ENCODE measurements at places on chromosomes 3 and 15.
A peak's percentile ranks its signal among the peaks of the same experiment; 100 is the strongest.

DNA sequence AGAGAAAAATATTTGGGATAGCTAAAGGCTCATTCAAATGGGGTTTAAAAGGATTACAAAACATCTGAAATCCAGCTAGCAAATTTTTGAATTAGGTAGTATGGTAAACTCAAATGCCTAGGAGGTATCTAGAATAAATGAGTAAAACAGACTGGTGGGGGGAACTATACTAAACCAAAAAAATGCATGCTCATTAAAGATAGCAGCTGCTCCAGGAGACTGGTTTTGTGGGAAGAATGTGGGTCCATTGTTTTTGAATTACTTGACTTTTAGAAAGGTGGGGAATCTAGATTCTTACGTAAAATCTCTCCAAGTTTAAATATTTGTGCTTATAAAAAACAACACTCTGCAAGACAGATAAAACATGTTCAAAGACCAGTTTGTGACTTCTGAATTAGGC is 73.8 kb downstream of the LEKR1 start:
- DNase-seq: no peak

- DNase-seq: no peak
These were observed 137.4 kb downstream of the GAP43 start for GRCh38 chr3:115760716-115761115.

GRCh38 chr3:132283440-132283839 is 33.8 kb upstream of the ACP3 start:
- DNase-seq: no peak

DNA sequence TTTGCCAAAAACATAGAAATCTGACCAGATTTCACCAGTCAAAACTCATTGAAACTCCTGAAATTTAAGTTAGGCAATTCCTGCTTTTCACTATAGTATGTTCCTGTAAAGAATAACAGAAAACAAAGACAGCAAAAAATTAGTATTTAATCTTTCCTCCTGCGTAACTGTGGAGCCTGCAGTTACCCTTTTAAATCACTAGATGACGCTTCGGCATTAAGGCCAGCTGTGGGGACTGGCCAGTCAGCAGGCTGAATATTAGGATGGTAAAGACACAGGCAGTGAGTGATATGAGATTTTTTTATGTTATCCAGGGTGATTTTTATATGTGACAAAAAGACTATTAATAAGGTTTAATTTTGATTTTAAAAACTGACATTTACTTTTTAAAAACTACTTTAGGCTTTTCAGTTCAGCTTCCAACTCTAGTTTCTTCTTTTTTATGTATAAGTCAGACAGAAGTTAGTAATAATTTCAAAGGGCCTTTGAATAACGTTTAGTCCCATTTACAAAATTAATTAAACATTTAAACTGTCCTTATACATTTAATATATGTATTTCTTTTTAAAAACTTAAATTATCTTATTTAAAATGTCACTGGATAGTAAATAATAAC is 165.1 kb downstream of the PPM1L start:
- no peak for DNase-seq

- DNase-seq: no peak
These were observed 306.5 kb downstream of the RBMS3 start for GRCh38 chr3:29587340-29587739.

- no peak for DNase-seq
These were observed 29.9 kb upstream of the GOLGA8B start for GRCh38 chr15:34613301-34613700.

DNA sequence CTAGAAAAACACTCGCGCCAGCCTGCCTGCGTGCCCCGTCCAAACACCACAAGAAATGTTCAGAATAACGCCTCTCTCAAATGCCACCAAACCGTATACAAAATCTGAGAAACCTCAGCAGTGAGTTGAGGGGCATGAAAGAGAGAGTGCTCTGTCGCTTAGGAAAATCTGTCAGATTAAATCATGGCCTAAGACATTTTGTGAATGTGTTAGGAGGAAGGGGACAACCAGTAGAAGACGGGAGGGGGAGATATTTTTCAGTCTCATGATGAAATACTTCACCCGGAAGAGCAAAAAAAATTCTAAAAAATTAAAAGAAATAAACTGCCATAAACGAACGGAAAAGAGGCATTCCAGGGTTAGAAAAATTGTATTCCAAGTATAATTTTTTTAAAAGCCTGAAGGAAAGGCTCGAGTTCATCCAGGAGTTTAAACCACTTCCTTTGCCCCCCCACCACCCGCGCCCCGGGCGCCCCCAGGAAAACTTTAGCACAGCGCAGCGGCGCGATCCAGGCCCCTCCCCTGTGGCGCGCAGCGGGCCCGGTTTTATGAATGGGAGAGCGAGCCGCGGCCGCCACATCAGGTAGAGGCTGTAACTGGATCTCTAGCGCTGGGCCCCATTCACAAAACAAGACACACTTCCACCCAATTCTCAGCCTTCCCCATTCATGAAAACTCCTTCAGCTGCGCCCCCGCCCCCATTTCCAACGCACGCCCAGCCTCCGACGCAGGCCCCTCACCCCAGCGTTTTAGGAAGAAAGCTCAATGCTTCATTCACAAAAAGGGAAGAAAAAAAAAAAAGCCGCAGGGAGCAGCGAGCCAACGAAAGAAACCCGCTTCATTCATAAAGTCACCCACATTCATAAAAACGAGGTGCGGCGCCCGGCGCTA is 1.4 kb downstream of the ETV5 start:
- DNase-seq: no peak

- no peak for DNase-seq
These were observed 52.7 kb downstream of the RPN1 start for GRCh38 chr3:128597900-128598299.

- no peak for DNase-seq
These were observed 29.5 kb upstream of the SNRK start for GRCh38 chr3:43256714-43257461.

GRCh38 chr3:181075098-181075497 is 85.6 kb upstream of the DNAJC19 start:
- DNase-seq: no peak

DNA sequence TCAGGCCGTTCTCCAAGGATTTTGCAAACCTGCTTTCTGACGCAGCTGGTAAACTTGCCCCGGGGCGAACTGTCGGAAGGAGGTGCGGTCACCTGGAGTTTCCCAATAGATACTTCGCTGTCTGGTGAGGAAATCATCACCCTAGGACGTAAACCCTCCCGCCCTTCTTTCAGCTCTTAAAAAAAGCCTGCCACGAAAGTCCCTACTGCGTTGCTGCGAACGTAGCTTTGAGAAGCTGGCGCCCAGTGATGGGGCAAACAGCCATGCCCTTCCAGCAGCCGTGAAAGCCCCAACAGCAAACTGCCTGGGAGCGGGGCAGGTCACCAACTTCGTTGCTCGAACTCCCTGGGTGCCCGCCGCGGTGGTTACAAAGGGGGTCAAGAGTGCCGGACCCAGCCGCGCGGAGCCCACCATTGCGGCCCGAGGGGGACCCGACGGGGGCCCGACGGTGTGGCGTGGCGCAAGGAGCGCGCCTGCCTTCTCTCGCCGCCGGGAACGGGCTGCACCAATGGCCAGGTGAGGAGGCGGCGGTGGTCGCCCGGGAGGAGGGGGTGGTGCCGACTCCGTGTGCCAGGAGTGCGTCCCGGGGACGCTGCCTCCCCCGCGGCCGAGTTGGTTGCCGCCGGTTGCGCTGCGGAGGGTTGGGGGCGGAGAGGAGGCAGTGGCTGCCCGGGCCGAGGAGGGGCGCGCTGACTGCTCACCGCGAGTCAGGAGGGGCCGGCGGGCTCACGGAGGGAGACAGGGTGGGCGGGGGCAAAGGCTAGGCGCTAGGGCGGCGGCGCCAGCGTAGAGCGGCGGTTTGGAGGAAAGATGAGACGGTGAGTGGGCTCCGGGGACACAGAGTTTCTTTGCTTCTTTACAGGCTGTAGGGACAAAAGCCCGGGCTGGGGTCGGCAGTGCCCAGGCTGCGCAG is at the start of gene PHLDB2:
TSS of gene PHLDB2 (plus strand) at position 205 of the 913 bp plus-strand sequence. CDS start 24,813 bp downstream, outside the sequence.
- DNase-seq: peak; percentile 40

- no peak for DNase-seq
These were observed 49.2 kb upstream of the TMEM115 start for GRCh38 chr3:50408443-50408944.

DNA sequence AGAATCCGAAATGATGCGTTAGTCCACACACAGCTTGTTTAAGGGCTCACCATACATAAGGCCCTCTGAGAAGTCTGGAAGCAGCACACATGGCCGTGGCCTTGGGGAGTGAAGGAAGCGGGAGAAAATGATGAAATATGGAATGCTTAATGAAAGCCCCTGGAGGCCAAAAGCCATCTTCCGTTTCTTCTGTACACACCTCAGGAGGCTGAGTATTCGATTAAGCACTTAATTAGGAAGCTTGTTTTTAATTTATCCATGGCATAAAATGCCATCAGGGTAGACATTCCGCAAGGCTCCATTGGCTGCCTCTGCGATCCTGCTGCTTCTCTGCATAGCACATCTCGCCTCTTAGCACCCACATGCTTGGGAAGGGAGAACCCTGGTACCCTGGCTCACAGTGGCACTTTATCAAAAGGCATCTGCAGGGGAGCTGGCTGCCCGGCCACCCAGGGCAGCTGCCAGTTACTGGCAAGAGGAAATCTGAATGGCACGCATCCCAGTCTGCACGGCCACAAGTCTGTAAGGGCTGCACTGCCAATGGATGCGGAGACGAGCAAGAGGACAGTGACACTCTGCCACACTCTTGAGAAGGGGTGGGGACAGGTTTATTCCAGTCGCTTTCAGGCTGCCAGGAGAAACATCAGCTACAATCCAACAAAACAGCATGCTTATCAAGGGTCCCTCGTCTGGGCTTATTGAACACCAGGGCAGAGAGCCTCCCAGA is 356.2 kb downstream of the OCA2 start:
- no peak for DNase-seq

DNA sequence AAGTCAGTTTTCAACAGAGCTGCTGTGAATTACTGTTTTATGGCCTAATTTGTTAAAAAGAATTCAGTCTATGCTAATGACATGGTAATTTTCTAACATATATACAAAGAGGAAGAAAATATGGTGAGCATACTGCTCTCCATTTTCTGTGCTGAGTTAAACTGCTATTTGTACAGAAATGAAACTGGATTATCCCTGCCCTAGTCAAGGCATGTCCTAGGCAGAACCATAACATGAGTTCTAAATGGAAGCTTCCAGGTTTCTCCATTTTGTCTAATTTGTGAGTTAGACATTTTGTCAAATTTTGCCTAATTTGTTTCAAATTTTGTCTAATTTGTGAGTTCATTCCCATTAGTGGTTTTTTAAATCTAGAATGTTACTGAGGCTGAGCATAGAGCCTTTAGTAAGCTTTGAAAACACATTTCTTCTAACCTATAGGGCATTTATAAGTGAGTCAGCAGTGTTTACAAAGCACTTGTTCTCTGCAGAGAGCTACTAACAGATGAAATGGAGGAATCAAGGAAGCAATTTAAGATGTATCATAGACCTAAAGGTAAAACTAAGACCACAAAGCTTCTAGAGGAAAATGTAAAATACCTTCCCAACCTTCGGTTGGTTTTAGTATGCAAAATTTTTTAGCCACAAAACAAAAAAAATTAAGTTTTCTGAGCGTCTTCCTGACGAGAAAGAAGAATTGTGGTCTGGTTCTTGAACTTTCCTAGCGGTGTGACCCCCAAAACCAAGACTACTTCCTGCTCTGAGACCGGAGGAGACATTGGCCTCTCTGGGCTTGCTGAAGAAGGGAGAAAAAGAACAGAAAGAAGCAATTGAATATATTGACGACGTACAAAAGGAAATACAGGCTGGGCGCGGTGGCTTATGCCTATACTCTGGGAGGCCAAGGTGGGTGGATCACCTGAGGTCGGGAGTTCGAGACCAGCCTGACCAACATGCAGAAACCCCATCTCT is 9.8 kb downstream of the P2RY14 start:
- DNase-seq: no peak

DNA sequence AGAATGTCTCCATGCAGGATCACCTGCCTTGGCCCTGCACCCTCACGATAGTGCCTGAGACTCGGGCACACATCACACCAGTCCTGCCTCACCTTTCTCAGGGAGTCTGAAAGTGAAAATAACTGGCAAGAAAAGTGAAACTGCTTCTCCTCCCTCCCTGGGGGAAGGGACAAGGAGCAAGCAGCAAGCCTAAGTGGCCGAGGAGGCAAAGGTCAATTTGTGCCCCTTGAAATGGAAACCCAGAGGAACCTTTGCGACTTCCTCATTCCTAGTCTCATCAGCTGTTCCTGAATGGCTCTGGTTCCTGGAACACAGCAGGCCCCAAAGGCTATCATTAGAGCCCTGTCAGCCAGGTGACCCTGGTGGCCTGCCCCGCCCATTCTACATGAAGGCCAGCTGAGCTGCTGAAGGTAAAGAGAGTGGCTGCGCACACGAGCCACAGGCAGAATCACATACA is 28.0 kb upstream of the SLCO2A1 start:
- DNase-seq: no peak

DNA sequence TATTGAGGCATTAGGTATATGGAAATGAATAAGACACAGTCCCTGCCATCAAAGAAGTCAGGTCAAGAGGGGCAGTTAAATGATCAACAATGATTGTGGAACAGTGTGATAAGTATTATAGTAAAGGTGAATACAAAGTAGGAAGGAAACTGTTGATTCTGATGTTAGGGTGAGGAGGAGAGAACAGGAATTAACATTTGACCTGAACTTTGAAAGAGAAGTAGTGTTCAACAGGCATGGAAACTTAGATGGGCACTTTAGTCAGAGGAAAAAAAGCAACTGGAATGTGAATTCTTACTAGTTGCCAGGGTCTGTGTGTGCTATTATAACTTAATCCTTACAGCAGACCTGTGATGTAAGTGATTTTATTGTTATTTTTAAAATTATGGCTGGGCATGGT is 17.6 kb downstream of the HACD3 start:
- no peak for DNase-seq

DNA sequence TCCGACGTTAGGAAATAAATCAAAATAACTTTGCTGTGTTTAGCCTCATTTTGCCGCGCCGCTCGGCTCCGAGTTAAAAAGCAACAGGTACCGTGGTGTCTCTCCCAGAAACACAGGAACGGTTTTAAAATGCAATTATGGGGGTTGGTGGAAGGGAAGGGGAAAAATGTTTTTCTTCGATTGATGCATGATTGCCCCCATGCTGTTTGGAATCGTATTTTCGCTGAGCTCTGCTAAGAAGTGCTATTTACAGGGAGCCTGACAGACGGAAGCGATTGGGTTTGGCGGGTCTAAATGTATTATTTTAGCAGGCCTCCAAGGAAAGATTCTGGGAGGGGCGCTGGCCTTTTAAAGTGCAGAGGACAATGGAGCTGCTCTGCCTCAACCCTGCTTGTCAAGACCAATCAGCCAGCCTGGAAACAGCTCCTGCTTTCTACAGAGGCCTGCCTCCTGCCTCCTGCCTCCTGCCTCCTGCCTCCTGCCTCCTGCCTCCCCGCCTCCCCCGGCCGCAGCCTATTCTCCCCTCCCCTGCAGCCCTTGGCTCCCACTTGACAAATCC is 156.7 kb upstream of the TLE3 start:
- no peak for DNase-seq

GRCh38 chr15:63447017-63447676 is 57.2 kb upstream of the USP3 start:
- DNase-seq: no peak

GRCh38 chr3:131371688-131372066 is 9.9 kb upstream of the NUDT16 start:
- DNase-seq: no peak

GRCh38 chr3:53161820-53162671 is 1.0 kb downstream of the PRKCD start:
- no peak for DNase-seq

All from stimulated activated CD8-positive, alpha-beta memory T cell treated with anti-CD3 and anti-CD28 coated beads, Interleukin-7, amount 100 ng/mL, for 1 hour (primary cell).